CD4-positive, alpha-beta T cell treated with Interleukin-2 at 100 ng/mL for 4 hours (primary cell): ENCODE measurements at places on chromosomes 4 and X.

- peak; percentile 53 for DNase-seq
Observed at GRCh38 chrX:154436983-154437752, at the start of gene GDI1. GDI1 (plus strand) TSS chrX:154437154; CDS start chrX:154437255, 101 bp downstream.

GRCh38 chr4:86600007-86600653 lies 6.0 kb downstream of the PTPN13 start:
- no peak for DNase-seq

DNA sequence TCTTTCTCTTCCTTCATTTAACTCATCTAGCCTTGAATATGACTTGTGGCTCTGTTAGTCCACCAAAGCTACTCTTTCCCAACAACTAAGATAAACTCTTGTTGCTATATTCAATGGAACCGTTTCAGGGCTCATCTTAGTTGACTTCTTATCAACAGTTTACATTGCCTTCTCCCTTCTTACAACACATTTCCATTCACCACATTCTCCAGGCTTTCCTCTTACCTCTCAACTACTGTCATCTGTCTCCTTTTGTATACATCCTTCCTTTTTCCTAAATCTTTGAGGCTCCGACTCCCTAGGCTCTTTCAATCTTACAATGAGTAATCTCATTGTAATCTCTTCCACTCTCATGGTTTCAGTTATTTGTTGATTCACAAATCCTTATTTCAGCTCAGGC lies 58.5 kb downstream of the NCAPG start:
- no peak for DNase-seq

DNA sequence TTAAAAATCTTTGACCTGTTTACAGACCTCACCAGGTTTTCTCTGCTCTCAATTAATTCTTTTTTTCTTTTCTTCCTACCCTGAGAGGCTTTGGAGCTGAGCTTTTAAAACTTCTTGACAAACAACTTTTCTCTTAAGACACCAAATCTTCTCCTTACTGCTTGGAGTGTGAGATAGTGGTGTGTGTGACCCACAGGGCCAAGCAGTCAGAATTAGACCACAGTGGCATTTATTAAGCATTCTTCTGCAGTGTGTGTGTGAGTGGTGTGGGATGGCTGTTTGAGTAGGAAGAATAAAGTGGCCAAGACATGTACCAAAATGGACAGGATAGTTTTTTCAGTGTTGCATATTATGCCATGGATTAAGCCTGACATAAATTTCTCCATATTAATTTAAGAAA lies 665.1 kb downstream of the RAPGEF2 start:
- DNase-seq = no peak

DNA sequence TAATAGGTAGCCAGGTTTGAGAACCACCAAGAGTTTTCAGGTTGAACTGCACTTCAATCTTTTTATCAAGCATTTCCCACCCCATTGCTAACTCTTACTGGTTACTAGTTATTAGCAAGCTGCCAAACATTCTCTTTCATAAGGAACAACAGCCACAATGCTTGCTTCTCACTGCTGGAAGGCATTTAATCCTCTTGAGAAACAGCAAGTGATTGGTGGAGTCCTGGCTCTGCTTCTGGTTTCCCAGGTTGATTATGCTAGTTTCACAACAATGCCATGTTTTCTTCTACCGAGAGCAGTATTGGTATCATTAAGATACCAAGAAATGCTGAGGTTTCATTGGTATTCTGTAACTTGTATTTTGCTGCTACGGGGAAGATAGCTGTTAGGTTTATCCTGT lies 32.2 kb upstream of the TXLNG start:
- no peak for DNase-seq

- no peak for DNase-seq
Observed at GRCh38 chrX:40893251-40893910, 158.0 kb upstream of the MED14 start.

GRCh38 chr4:181971973-181972372 lies 271.2 kb upstream of the TENM3 start:
- no peak for DNase-seq

DNA sequence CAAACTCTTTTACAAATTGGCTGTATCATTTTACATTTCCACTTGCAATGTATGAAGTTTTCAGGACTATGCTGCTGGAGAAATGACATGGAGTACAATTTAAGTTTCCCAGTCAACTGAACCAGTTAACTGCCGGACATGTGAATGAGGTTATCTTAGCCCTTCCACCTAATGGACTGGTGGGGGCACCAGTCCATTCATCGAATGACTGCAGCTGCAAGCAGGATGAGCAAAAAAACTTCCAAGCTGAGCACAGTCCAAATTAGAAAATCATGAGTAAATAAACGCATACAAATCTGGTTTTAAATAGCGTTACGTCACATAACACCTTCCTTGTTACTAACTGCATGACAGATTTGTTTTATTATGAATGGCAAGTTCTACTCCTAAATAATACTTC lies 1131.5 kb downstream of the PCDH18 start:
- DNase-seq = no peak

- no peak for DNase-seq
Observed at GRCh38 chr4:6451309-6451708, 21.1 kb downstream of the PPP2R2C start.

- DNase-seq = peak; percentile 45
Observed at GRCh38 chrX:155148724-155149537, 67.3 kb upstream of the VBP1 start.

DNA sequence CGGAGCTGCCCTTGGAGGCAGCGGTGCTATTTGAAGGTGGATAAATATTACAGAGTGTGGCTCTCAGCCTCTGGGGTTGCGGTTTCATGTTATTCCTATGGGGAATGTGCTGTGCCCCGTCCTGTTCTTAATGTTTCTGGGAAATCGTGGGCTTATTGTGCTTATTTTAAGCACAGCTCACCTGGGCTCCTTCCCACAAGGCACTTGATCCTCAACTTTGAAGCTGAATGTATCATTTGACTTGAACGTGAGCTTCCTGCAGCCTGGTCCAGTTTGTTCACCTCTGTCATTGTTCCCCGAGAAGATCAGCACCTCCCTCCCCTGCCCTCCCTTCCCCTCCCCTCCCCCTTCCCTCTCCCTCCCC lies 3.9 kb downstream of the SORCS2 start:
- no peak for DNase-seq

DNA sequence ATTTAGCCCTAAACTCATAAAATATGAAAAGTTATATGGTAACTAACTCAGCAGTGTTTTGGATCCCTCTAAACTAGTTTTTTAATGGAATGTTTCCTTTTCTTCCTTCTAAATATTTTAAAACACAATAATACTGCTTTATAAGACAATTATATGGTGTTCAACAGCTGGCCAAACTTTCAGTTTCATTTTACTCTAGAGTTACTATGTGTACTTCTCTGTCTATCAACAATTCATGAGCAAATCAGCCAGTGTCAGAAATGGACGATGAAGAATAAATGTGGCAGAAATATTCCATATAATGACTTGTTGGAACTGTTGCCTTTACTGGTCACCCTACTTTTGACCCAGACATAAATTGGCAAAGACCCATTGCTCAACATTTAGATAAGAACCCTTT lies 64.8 kb upstream of the CXXC4 start:
- no peak for DNase-seq

DNA sequence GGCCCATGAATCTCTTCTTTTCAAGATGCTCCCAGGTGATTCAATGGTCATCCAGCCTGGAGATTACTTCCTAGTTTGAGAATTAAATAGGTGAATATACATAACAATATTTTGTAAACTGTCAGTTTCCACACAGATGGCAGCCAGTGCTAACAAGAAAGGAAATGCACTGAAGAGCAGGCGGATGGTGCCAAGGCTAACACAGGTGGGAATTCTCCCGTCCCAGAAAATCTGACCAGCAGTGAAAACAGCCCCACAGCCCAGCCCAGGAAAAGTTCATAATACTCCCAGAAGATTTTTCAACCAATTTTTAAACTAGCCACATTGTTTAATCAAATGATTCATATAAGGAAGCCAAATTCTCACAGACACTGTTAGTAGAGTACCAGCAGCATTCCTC lies 387.2 kb upstream of the GATB start:
- no peak for DNase-seq

DNA sequence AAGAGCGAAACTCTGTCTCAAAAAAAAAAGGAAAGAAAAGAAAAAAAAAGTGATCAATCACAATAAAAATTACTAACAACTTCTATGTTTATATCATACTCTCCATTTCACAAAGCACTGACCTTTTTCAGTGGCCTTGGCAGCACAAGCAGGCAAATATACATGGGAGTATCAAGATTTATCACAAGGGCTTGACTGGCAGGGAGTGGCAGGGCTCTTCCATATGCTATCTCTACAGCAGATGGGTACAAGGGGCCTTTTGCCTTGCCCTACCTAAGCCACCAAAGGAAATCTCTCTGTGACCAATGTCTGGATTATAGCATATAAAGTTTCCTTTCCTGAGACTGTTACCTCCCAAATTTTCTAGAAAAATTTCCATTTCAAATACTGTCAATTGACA lies 24.4 kb downstream of the TSPAN5 start:
- no peak for DNase-seq

GRCh38 chrX:100407784-100408712 lies 2.0 kb downstream of the PCDH19 start:
- DNase-seq = no peak

DNA sequence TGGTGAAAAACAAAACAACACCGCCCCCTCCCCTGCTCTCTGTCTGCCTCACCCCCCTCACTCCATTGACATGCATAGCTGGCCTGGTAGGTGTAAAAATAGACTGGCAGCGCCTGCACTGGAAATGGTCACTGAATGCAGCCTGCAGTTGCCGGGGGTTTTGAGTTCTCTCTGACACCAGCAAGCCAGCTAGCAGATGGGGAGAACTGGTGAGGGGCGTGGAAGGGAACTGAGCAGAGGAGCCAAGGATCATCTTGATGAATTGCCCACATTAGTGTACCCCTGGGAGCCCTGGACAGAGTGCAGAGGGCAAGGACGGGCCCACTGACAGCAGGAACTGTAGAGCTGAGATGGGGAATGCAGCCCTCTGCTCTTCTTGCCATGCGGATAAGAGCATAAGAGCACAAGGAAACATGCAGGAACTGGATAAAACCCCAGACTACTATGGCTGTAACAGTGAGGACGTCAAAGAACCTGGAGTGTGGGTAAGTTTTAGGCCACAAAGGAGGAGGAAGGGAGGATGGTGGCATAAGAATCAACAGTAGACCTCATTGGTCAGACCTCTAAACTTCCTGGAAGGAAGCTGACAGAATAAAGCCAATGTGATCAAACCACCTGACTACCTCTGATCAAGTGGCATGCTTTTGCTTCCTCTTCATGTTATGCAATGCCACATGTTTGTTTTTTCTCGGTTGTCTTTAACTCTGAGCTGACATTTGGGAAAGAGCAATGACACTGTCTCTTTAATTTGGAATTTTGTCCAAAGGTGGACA lies 96.3 kb downstream of the ANK2 start:
- no peak for DNase-seq

- DNase-seq = no peak
Observed at GRCh38 chrX:130716781-130717413, 186.1 kb downstream of the ENOX2 start.

DNA sequence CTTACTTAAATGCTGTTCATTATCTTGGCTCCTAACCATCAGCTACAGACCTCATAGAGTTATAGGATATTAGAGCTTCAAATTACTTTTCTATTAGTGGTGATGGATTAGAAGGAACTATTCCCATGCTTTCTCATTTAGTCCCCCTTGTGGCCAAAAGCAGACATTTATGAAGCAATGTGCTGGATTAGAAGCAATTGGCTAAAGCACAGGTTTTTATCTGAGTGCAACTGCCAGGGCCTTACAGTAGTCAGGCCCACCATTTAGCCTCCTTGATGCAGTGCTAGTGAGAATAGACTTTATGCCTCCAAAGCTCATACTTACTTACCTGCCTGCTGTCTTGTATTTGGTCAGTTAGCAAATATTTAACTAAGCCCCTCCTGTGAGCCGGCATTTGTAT lies 93.0 kb downstream of the TSPAN7 start:
- DNase-seq = no peak

DNA sequence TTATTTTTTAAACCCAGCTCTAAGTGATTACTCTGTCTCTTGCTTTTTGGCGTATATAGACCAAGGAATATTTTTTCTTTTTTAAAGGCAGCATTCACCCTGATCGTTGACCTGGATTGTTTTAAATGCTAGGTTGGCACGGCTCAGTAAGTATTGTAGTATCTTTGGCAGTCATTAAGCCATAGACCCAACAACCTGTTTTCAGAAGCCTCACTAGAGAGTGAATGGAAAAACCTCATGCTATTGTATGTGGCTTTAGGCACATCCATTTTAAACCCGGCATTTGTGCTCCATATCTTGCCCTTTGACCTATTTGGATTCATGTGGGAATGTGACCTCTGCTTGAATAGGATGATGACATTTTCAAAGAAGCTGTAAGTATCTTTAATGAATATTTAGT lies 183.9 kb downstream of the SNCA start:
- DNase-seq = no peak

- no peak for DNase-seq
Observed at GRCh38 chrX:110175146-110175545, 142.7 kb downstream of the AMMECR1 start.

DNA sequence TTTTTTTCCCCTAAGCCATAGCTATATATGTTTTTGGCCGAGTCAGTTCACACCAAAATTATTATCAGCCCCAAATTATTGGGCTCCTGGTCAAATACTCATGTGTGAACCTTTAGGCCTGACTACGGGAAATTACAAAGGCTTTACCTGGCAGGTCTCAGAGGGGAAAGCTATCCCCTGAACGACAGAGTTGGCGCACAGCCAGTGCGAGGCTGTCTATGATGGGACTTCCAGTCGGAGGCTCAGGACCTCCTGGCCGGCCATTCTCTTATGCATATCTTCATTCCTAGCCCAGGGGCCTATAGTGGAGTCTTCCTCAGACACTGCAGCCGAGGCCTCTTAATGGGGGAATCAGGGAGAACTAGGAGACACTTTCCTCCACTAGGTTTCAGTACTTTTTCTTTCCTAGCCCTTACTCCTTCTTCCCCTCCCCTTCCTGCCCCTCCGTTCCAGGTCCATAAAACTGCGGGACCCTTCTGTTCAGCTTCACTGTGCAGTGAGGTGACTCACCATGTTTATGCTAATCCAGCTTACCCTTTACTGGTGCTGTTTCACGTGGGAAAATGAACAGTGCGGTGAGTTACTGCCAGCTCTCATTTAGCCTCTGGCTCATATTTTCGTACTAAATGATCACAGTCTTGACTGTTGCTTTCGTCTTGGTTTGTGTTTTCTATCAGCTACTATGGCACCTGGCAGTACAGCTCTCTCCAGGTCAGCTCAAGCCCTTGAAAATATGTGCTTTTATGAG lies 533.9 kb downstream of the FSTL5 start:
- DNase-seq = no peak

DNA sequence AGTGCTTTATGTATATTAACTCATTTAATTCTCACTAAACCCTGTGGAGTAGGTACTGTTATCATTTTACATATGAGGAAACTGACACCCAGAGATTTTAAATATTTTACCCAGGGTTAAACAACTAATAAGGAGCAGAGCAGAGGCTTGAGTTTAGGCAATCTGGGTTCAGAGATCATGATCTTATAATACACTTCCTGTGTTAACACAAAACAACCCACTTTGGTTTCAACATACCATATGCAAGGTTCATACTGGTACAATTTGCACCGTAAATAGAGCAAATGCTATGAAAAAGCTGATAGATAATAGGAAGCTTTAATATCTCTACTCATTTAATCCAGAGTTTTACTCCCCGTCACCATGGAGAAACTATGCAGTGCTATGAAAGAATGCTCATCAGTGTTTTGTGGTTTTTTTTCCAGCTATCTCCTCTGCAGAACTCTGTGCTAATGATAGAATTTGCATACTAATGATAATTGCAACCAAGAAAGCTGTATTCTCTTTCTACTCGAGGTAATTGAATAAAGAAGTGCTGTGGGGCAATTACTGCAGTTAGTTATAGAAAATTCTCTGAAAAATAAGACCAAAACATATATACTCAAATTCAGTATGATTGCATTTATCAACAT lies 138.8 kb upstream of the MAP9 start:
- no peak for DNase-seq

GRCh38 chrX:115393271-115393670 lies 103.8 kb downstream of the LUZP4 start:
- no peak for DNase-seq
